ENCODE measurements at places on chromosomes 2 and 18.
A peak's percentile ranks its signal among the peaks of the same experiment; 100 is the strongest.

- no peak for DNase-seq
These were observed 95.4 kb downstream of the AAK1 start for GRCh38 chr2:69547984-69548715.

DNA sequence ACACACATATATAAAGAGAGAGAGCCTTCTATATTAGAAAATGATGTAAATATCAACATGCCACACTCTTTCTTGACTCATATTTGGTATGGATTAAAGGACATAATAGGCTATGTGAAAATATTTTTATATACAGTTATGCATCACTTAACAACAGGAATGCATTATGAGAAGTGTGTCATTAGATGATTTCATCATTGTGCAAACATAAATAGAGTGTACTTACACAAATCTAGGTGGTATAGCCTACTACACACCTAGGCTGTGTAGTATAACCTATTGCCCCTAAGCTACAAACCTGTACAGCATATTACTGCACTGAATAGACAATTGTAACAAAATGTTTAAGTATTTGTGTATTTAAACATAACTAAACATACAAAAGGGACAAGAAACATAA is 354.8 kb upstream of the CNTNAP5 start:
- DNase-seq: no peak

- peak; percentile 66 for DNase-seq
These were observed 99.8 kb downstream of the CACNB4 start for GRCh38 chr2:151999053-151999452.

DNA sequence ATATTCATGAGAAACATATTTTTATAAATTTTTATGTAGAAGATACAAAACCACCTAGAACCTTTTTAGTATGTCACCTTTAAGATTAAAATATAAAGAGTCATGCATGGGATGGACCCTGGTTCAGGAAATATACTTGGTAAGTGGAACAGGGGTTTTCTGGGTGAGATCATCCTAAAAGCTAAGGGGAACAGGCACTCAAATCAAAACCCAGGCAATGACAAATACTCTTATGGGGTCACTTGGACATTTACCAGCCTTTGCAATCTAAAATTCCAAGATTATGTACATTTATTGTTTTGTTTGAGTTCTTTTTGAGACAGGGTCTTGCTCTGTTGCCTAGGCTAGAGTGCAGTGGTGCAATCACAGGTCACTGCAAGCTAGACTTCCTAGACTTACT is 65.8 kb downstream of the SGPP2 start:
- DNase-seq: no peak

- DNase-seq: no peak
These were observed 14.4 kb upstream of the TET3 start for GRCh38 chr2:73970141-73970803.

DNA sequence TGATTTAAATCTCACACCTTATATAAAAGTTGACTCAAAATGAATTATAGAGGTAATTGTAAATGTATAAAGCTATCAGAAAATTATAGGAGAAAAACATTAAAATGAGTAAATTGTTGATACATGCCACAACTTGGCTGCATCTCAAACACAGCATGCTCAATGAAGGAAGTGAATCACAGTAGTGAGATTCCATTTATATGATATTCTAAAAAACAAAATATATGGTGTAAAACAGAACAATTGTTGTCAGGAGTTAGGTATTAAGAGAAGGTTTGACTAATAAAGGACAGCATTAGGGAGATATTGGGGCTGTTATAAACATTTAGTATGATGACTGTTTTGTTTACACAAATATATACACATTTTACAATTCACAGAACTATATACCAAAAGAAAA is 356.6 kb upstream of the CELF4 start:
- DNase-seq: no peak

- no peak for DNase-seq
These were observed 199.2 kb downstream of the SMAD2 start for GRCh38 chr18:47731276-47731675.

GRCh38 chr2:54755641-54756326 is 32.3 kb downstream of the EML6 start:
- DNase-seq: no peak

- no peak for DNase-seq
These were observed 22.1 kb downstream of the FAM171B start for GRCh38 chr2:186716004-186716403.

- DNase-seq: no peak
These were observed 148.4 kb downstream of the SH3RF3 start for GRCh38 chr2:109277406-109277805.

DNA sequence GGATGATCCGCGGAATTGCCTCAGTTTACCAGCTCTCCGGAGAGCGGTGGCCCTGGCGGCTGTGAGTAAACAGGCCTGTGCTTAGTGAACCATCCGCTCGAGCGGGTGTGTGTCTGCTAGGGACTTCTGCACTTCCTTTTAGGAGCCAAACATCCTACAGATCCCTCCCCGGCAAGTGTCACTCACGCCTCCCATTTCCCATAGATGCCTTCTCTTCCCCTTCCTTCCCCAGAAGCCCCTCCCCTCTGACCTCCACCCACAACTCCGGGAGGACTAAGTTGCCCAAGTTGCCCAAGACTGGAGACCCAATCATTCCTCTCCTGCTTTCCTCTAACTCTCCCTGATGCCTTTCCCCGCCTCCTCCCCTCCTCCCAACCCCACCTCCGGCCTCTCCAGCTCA is 2.9 kb downstream of the C1QL2 start:
- no peak for DNase-seq

DNA sequence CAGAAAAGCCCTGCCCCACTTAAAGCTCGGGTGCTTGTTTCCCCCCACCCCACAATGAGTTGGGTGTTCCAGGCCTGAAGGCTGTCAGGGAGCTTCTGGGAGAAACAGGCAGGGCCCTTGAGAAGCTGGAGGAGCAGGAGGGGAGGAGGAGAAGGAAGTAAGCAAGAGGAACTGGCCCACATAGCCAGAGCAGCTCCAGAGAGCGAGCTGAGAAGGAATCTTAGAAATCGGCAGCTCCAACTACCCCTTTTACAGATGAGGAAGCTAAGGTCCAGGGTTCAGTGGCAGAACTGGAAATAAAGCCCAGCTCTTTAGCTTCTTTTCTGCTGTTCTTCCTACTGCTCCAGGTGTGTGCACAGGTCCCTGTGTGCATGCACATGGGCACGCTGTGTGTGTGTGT is 12.7 kb upstream of the KCNK3 start:
- DNase-seq: no peak

DNA sequence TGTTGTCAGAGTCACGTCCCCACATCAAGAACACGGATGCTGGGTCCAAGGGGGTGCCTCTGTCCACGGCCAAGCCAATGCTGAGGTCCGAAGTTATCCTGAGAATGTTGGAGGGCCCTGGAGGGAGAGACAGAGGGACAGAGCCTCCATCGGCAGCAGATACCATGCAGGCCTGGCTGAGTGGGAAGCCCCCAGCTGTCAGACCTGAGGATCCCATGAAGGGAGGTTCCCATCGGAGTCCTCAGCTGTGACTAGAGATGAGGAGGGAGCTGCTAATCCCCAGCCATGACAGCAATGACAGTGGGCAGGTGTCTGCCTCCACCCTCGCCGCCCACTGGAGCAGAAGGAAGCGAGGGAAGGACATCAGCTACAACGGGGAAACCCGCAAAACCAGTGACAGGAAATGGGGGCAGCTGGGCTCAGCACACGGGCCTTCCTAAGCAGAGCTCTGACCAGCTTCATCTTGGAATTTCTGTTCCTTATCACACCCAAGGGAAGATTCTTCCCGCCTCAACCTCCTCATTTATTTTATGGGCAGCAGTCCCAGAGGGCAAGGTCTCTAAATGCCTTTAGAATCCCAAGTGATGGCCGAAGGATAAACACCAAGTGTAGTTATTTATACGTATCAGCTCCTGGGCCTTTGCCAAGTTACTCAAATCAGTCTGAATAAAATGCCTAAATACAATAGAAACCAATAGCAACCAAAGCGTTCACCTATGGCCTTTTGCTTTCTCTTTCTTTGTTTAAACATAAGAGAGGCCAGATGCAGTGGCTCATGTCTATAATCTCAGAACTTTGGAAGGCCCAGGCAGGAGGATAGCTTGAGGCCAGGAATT is 32.2 kb downstream of the FAM178B start:
- no peak for DNase-seq

GRCh38 chr2:173216051-173216450 is 138.6 kb upstream of the CDCA7 start:
- no peak for DNase-seq

GRCh38 chr2:50379351-50379750 is 652.6 kb downstream of the NRXN1 start:
- DNase-seq: no peak

GRCh38 chr2:232230560-232230959 is 148.0 kb upstream of the ALPP start:
- DNase-seq: no peak

All from activated CD8-positive, alpha-beta memory T cell treated with anti-CD3 and anti-CD28 coated beads for 24 hours (primary cell).